ENCODE measurements at places on chromosomes 4 and X.
A peak's percentile ranks its signal among the peaks of the same experiment; 100 is the strongest.

- DNase-seq = no peak
Measured at GRCh38 chr4:1244978-1245471, 3.9 kb downstream of the CTBP1 start.

DNA sequence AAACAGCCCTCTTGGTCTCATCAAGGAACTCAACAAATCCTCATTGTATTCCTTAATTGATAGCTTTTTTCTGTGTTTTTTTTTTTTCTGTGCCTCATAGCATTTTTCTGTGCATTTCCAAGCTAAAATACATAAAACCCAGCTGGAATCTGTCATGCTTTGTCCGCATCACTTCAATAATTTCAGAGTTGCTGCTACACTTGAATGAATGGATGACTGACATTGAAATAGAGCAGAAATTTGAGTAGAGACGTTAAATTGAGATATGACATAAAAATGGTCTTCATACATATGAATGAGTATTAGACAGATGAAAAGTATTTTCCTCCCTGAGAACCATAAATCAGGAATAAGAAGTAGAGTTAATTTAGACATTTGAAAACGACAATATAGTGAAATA lies 593.2 kb downstream of the TMA16 start:
- DNase-seq = no peak

DNA sequence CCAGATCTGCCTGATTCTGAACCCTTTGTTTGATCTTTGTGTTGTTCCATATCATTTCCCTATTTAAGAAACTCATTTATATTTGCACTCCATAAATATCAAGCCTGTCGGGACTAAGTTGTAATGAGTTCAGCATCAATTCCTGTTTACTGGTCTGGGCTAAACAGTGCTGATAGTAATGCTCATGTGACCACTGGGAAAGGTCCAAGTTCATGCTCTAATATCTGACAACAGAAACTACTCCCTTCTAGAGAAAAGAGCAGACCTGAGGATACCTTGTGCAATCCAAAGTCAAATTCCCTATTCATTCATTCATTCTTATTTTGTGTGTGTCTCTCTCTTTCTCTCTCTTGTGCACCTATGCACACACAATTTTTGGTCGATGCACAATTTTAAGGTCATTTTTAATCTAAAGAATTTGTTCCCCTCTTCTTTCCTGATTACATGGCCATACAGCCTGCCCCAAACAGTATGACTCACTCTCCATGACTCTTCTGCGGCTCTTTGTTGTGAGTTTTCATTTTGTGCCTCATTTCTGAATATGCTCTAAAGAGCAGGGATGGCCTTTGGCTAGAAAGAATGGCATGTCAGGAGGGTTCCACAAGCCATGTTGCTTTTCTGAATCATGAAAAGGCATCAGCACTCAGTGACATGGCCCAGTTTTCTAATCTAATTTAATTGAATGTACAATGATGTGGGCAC lies 664.3 kb downstream of the RPA4 start:
- no peak for DNase-seq

DNA sequence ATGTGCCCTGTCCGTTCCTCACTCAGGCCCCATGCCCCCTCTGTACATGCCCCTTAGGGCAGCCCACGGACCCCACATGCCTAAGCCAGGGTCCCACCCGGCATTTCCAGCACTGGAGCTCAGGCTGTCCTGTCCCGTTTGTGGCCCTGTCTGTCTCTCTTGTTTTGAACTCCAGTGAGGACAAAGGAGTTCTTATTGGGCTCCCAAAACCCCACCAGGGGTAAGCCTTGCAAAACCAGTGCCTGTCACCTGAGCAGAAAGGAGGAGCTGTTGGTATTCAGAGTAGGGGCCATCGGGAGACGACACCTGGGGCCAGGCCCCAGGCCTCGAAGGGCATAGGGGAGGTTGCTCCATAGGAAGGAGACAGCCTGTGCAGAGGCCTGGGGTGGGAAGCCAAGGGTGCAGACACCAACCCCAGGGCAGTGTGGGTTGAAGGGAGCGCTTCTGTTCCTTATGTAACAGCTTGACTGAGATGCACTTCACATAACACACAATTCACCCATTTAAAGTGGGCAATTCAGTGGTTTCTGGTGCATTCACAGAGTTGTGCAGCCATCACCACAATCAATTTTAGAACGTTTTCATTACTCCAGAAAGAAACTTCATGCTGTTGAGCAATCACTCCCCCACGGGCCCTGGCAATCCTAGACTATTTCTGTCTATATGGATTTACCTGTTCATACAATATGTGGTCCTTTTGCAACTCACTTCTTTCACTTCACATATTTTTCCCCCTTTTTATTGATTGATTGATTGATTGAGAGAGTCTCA lies 31.7 kb downstream of the MAN2B2 start:
- peak; percentile 53 for DNase-seq

- no peak for DNase-seq
Measured at GRCh38 chr4:7860600-7861163, 79.0 kb downstream of the AFAP1 start.

- no peak for DNase-seq
Measured at GRCh38 chr4:68451246-68452211, 4.3 kb downstream of the TMPRSS11E start.

- DNase-seq = no peak
Measured at GRCh38 chr4:175443547-175443946, 368.5 kb downstream of the GPM6A start.

- DNase-seq = no peak
Measured at GRCh38 chr4:139553751-139554641, 2.0 kb downstream of the SETD7 start.

DNA sequence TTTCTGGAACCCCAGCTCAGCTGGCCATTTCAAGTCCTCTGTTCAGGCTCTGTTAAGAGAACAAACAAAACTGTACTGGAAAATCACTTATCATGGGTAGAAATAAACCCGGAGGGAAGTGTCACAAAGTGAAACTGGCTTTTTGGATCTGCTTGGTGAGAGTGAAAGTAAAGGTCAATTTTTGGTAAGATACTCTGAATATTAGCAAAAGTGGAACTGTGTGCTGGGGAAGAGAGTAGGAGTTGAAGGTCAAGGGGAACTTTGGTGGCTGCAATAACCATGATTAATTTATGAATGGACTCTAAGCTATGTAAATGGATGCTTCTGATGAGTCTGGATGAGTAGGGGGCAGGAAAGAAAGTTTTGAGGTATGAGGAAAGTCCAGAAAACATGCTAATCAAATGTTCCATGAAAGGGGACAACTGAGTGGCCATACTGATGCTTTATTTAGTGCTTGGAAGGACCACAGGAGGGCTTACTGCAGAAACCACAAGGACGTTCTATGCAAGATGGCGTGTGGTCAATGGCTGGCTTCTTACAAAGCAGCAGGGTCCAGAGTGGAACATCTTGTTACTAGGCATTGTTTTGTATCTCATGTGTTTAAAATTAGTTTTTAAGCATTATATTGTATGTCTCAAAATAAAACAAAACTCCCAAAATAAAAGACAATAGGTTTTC lies 36.8 kb upstream of the TNIP3 start:
- DNase-seq = no peak

DNA sequence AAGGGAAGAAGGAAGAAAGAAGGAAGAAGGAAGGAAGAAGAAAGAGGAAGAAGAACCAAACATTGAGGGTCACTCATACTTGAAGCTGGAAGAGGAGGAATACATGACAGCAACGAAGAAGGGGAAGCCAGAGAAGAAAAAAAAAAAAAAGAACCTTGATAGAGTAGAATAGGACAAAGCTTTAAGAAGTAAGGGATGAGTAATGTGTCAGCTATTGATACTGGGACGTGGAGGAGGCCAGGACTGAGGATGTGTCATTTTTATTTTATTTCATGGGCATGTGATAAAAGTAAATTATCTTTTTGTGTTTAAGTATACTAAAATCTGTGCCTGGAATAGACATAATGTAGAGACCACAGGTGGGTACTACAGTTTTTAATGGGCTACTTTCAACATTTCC lies 6.4 kb downstream of the EDA2R start:
- DNase-seq = no peak

- no peak for DNase-seq
Measured at GRCh38 chrX:107154787-107155620, 36.4 kb upstream of the RBM41 start.

- no peak for DNase-seq
Measured at GRCh38 chrX:109886122-109886761, 116.7 kb upstream of the TMEM164 start.

Measured in putamen (tissue), 1 donor.